ENCODE measurements at places on chromosomes 6 and 20.

GRCh38 chr6:118952683-118953082 lies 17.7 kb upstream of the MCM9 start:
- no peak for DNase-seq

GRCh38 chr20:37987602-37988290 lies 45.5 kb downstream of the TTI1 start:
- DNase-seq: no peak

- no peak for DNase-seq
Measured at GRCh38 chr6:135782546-135782945, 69.0 kb upstream of the PDE7B start.

- no peak for DNase-seq
Measured at GRCh38 chr6:13593720-13594119, 19.3 kb downstream of the SIRT5 start.

- DNase-seq: no peak
Measured at GRCh38 chr6:13436399-13437217, 50.8 kb downstream of the GFOD1 start.

DNA sequence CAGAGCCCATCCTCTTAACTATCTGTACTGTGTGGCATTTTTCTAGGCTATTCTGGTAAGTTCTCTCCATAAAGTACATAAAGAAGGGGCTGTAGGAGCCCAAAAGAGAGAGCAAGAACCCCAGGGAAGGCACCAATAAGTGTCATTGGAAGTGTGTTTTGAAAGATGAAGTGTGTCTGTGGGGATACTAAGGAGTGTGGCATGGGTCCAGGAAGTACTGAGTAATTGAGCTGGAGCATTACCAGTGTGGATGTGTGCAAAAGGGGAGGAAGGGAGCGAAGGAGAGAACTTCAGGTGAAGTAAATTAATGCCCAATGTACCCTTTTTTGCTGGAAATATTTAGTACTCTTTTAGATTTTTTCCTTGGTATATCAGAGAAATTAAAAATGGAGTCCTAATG lies 63.9 kb downstream of the KCNS1 start:
- no peak for DNase-seq

GRCh38 chr6:40799296-40800140 lies 212.4 kb upstream of the LRFN2 start:
- peak; percentile 31 for DNase-seq

GRCh38 chr6:43703512-43704429 lies 16.2 kb upstream of the MRPS18A start:
- DNase-seq: no peak

- no peak for DNase-seq
Measured at GRCh38 chr20:63635431-63636141, 8.7 kb upstream of the GMEB2 start.

- DNase-seq: no peak
Measured at GRCh38 chr6:151111670-151112069, 128.1 kb upstream of the AKAP12 start.

GRCh38 chr6:167513778-167514177 lies 188.9 kb downstream of the TTLL2 start:
- no peak for DNase-seq

- no peak for DNase-seq
Measured at GRCh38 chr20:19725814-19726525, 32.1 kb upstream of the RIN2 start.

- DNase-seq: no peak
Measured at GRCh38 chr20:64072498-64073063, 6.7 kb downstream of the RGS19 start.

DNA sequence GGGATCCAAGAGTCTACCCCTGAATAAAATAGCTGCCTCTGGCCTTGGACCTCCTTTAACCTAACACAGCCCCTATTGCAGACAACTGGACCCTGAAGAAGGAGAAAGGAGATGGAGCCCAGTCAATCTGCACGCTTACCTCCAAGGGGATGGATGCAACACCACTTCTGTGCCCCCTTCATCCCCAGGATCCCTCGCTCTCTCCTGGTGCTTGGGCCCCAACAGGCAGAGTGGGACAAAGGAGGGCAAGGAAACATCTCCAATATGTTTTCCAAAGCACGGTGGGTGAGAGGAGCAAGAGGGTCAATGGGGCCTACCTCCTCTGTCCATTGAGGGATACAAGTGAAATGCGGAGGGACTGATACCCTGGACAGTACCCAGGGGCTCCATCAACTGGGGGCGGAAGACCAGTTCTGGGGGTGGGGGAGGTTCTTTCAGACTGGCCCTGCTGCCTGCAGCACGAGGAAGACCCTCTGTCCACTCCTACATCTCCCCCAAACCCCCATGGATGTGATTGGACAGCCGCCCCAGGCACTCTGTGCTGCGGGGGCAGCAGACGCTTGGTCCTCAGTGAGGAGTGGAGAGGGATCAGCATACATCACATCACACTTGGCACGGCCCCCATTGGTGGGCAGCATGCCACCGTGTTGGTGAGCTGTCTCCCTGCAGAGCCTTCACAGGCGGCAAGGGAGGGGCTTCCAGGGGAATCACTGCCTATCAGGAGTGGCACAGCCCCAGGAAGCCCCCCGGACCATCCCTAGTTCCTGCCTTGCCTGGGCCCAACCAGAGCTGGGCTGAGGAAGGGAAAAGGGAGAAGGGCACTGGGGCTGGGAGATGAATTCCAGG lies 70.6 kb downstream of the MRPL14 start:
- DNase-seq: no peak

- no peak for DNase-seq
Measured at GRCh38 chr6:6586671-6587526, 1.6 kb upstream of the LY86 start.

DNA sequence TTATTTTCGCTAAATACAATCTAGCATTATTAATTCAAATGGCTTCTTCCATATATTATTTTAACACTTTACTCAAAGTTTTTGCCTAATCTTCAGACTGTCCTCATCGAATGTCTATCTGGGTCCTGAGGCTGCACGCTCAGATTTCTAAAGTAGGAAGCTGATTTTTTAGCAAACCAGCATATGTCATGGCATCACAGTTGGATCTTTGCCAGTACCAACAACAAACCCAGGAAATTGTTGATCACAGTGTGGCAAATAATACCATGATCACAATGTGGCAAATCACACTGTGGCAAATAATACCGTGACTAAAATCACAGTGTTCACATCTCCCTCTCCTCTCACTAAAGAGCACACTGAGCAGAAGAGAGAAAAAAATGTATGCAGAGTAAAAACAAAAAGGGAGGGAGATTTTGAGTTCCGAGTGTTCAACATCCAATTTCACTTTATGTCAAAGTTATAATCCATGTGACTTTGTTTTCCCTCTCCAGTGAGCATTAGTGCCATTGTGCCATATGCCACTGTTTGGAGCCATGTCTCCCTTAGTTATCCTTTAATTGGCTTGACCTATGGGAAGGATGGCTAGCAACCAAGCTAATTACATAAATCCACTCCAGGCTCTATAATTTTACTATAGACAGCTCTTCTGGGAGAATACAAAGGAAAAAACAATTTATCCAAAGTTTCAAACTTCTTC lies 1059.6 kb downstream of the HACE1 start:
- no peak for DNase-seq

DNA sequence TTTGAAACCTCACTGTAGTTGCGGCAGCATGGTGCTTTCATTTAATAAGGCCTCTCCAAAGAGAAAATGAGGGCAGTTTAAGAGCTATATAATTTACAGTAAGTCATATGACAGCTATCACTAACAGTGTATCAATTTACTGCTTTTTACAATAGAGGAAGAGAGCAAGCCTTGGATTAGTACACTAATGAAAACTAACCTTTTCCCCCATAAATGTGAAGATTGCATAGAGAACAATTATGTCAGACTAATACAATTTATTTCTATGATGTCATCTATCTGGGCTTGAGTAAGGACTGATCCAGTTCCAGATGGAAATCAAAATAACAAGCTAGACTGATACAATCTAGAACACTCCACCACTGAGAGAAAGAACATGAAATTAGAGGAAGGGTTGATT lies 78.1 kb upstream of the FAM83B start:
- DNase-seq: no peak

- DNase-seq: no peak
Measured at GRCh38 chr6:36516559-36516958, 30.7 kb downstream of the STK38 start.

DNA sequence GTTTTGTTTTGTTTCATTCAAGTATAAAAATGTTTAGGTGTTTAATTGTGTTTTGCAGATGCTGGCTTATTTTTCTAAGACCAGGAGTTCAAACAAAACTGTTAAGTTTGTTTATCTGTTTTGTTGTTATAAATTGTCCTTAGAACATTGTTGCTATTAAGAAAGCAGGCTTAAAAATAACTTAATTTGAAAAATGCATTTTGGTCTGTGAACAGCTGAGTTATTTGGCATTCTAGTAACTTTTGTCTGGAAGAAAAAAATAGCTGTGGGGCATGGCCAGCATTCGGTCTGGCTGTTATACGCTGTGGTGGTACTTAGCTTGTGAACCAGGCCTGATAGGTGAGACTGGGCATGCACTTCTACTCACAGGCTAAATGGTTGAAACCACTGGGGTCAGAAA lies 37.8 kb downstream of the SLX4IP start:
- DNase-seq: no peak

DNA sequence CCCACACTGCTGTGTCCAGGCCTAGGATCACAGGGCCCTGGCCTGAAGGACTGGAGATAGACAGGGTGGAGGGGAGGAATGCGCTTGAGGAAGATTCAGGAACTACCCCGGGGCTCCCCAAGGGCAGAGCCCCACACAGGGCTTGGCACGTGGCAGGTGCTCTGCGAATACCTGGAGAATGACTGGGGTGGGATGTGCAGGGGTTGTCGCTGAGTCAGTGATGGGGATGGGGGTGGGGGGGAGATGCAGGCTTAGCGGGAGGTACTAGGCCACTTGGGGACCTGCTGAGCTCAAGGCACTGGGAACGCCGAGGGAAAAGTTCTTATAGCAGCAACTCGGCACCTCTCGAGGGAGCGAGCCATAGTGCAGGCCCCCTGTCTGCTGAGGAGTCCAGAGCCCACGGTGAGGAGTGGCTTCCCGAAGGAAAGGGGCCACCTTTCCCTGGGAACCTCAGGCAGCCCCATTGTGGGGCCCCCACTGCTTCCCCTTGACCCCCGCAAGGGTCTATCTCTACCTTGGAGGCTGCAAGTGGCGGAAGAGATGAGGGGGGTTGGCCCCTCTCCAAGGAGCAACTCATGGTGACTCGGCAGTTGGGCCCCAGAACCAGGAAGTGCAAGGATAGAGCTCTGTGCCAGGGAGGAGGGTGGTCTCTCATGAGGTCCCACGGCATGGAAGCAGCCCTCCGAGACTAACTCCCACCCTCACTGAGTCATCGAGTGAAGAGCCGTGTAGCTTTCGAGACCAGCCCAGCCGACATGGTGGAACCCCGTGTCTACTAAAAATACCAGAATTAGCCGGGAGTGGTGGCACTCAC lies 33.1 kb downstream of the SRC start:
- DNase-seq: no peak

DNA sequence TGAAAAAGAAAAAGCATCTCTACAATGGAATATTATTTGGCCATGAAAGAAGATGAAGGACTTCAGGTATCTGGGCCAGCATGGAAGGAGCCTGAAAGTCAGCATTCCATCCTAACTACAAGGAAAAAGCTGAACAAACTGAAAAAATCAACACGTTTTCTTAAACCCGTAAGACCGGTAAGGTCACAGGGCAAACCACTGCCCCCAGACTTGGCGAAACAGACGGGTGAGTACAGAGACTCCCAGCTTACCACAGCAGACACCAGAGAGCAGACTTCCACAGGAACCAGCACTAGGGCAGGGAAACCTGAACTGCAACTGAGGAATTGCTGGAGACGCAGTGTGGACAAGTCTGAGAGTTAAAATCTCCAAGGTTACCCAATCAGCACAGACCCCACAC lies 31.4 kb downstream of the BEND3 start:
- DNase-seq: no peak

DNA sequence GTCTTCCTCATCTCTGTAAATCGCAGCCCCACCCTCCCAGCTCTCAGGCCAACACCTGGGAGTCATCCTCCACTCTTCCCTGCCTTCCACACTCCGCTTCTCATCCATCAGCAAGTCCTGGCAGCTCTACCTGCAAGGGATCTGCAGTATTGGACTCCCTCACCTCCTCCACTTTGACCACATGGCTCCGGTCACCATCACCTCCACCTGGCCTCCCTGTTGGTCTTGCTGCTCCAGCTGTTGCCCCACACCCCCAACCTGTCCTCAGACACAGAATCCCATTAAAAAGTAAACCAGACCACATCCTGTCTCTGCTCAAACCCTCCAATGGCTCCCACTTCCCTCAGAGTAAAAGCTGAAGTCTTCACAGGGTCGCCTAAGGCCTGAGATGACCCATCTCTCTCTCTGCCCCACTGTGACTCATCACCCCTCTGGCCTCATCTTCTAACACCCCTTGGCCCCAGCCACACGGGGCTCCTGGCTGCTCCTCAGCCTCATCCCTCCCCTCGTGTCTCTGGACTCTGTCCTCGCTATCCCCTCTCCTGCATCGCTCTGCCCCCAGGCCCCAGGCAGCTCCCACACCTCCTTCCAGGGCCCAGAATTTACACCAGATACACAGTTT lies 185.1 kb upstream of the SULF2 start:
- DNase-seq: no peak

DNA sequence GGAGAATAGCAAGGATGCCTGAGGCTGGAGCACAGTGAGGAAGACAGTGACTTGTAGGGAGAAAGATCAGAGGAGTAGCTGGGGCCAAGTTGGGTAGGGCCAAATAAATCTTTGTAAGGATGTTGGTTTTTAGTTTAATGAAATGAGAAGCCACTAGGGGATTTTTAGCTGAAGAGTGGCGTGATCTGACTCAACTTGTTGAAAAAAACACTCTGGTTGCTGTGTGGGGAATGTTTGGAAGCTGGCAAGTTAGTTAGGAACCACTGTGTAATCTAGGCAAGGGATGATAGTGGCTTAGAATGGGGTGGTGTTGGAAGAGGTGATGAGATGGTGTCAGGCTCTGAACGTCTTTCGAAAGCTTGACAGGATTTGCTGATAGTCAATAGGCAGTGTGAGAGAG lies 176.1 kb upstream of the HDDC2 start:
- no peak for DNase-seq

- DNase-seq: no peak
Measured at GRCh38 chr20:3842348-3842930, 4.2 kb upstream of the MAVS start.
